ENCODE measurements at places on chromosomes 2 and 18. TPM values are rescaled to one million over a fixed set of nuclear protein-coding genes. Genes with fewer than 3 reads are reported as not detected.

Gene ANTXR1
- not detected for total RNA-seq

GRCh38 chr2:222465746-222466145, 41.4 kb downstream of the SGPP2 start:
- DNase-seq, result no peak

DNA sequence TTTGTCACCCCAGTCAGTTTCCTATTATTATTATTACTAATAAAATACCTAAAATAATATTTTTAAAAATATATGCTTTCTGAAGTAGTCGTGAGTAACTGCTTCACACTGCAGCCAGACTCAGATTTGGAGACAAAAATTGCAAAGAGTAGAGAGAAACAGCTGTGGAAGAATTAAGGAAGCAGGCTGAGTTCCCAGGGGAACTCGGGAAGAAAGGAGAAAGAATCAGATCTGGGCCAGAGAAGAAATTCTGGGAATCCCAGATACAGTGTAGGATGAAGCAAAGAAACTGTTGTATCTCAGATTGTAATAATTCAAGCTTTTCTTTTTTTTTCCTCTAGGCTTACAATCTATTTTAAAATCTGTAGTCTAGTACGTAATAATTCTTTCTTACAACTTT, 182.3 kb downstream of the FTCDNL1 start:
- DNase-seq, result no peak

- peak; percentile 10 for DNase-seq
Measured at GRCh38 chr2:128786741-128787478, 468.2 kb upstream of the HS6ST1 start.

DNA sequence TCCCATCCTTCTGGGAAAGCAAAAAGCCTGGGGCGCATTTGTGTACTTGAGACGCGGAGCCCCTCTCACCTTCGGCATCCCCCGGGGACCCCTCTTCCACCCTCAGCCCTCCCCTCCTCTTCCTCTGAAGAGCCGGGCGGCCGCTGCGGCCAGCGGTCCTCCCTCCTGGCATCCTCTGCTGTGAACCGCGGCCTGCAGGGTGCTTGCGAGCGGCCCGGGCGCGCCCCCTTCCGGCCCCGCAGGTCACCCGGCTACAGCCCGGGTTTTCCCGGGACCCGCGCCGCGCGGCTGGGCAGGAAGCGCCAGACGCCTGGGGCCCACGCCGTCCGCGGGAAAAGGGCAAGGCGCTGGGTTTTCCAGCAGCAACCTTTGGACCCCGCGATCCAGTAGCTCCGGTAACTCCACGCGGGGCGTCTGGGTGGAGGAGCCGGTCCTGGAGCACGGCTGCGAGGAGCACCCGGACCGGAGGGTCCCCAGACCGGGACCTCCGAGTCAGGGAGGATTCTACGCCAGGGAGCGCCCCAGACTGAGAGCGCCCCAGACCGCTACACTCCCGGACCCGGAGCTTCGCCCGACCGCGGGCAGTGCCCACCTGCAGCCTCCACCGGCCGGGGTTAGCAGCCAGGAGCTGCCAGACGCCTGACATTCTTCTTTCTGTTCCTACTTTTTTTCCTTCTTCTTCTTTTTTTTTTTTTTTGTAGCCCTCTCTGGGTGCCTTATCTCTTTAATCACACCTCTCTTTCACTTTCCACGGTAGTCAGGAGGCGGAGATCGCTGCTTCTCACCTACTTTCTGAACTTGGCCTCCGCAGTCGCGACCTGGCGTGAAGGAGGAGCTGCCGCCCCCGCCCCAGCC, at the start of gene IL18R1:
Gene IL18R1, plus strand, starts transcription at position 271 of the 855 bp plus-strand sequence. CDS start 6,865 bp downstream, outside the sequence.
- peak; percentile 75 for DNase-seq

GRCh38 chr18:40855661-40856060, 1099.4 kb upstream of the PIK3C3 start:
- no peak for DNase-seq

Gene RAPGEF4
- 0.23 TPM for total RNA-seq

- no peak for DNase-seq
Measured at GRCh38 chr18:22912835-22913234, 20.3 kb upstream of the RBBP8 start.

Gene POMC
- 3.0 TPM for total RNA-seq

Gene TACR1
- not detected for total RNA-seq

Gene MYL1
- total RNA-seq, result not detected

DNA sequence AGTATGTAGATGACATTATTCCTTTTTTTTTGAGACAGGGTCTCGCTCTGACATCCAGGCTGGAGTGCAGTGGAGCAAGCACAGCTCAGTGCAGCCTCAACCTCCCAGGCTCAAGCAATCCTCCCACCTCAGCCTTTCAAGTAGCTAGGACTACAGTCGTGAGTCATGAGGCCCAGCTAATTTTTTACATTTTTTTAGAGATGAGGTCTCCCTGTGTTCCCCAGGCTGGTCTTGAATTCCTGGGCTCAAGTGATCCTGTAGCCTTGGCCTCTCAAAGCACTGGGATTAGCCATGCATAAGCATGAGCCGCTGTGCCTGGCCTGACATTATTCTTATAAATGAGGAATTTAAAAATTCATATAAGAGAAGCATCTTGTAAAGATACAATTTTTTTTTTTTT, 86.9 kb downstream of the FAM117B start:
- DNase-seq, result no peak

Data from activated CD4-positive, alpha-beta memory T cell treated with anti-CD3 and anti-CD28 coated beads, Interleukin-2, amount 10 ng/mL, durations not matched to agents 7 days and 5 days (primary cell).